Stimulated activated CD4-positive, alpha-beta T cell treated with anti-CD3 and anti-CD28 coated beads, Interleukin-1b, Interleukin-23, amount 100 ng/mL, for 24 hours (primary cell): ENCODE measurements at places on chromosomes 1 and 21.
A peak's percentile ranks its signal among the peaks of the same experiment; 100 is the strongest.

DNA sequence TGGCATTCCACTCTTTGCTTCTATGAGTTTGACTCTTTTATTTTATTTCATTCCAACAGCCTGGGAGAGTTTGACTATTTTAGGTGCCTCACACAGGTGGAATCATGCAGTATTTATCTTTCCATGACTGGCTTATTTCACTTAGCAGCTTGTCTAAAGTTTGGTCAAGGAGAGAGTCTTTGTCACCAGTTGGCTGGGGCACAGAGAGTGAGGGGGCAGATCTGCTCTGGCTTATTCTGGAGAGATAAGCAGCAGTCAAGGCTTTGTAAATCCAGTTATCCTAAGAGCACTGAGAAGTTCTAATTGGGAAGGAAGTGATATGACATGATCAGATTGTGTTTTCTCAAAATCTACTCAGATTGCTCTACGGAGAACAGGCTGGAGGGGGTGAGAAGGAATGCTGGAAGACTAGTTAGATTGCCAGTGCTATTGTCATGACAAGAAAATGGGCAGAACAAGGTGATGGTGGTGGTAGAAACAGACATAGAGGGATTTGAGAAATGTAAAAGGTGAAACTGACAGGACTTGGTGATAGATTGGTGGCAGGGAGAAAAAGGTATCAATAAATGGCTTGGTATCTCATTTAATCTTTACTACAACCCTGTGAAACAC lies 12.1 kb upstream of the CTTNBP2NL start:
- DNase-seq, result no peak

DNA sequence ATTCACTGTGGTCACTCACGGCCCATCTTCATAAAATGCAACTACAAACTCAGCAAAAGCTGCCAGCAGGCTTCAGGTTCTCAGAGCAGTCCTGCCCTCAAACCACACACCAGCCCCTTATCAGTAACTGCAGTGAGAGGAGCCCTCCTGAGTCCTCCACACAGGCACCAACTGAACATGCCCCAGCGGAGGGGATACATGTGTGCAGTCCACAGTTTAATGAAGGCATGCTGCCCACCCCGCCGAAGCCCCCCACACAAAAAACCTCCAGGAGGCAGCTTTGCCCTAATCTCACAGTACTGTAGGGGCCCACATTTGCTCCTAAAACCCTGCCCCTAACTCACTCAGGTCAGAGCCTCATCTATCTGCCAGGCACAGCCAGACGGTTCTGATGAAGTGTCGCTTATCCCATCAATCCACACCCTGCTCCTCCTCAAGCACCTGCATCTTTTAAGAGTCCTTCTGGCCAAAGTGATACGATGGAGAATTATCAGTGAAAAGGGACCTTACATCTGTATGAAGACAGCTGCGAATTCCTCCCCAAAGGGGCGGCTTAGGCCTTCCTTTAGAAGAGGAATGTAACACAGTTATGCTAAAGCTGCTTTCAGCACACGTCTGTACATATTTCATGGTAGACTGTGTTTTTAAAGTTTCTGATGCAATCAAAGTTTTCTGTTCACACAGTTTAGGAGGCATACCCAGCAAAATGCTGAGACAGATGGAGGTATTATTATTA lies 3.5 kb downstream of the ABCB10 start:
- DNase-seq, result no peak

DNA sequence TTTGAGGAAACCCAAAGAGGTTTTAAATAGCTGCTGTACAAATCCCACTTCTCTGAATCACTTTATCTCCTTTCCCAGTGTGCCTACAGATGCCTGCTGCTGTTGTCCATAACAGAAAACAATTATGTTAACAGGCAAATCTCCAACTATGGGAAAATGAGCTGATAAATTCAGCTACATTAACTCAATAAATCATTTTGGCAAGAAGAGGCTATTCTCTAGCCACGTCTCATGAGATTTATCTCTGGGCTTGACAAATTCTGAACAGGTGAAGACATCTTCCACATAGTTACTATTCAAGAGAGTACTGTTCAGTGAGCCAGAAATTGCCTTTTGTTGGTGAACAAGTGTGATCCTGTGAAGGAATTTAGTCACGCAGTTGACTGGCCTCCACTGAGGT lies 327.1 kb upstream of the FMN2 start:
- DNase-seq, result no peak

- DNase-seq, result no peak
These were observed 1.1 kb upstream of the UAP1 start for GRCh38 chr1:162560303-162561036.

DNA sequence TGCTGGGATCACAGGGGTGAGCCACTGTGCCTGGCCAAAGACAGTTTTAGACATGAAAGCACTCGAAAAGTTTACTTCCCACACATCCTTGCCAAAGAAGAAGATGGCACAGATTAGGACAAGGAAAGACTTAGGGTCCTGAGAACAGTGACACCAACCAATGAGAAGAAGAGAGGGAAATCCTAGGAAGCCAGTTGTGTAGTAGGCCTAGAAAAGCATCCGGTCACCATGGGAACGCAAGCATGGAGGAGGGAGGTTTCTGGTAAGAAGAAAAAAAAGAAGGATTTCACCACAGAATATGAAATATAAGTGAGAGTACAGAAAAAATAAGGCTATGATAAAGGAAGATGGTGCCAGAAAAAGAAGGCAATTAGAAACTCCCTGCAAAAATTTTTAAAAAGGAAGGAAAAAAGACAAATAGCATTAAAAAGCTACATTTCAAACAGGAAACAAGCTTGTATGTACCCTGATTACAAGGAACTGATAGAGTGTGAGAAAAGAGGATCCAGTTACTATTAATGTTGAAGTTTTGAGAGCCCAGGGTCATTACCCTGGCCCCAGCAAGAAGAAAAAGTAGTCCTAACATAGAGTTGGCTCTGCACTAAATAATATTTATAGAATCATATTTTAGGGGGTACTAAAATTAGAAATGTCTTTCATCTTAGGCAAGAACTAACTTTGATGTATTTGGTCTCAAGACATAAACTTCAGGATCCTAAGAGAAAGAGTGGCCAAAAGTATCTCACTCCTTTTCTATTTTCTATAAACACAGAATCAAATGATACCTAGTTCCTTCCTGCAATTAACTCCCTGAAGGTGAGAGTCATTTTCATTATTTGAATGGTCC lies 16.1 kb downstream of the DIPK1A start:
- DNase-seq, result no peak

DNA sequence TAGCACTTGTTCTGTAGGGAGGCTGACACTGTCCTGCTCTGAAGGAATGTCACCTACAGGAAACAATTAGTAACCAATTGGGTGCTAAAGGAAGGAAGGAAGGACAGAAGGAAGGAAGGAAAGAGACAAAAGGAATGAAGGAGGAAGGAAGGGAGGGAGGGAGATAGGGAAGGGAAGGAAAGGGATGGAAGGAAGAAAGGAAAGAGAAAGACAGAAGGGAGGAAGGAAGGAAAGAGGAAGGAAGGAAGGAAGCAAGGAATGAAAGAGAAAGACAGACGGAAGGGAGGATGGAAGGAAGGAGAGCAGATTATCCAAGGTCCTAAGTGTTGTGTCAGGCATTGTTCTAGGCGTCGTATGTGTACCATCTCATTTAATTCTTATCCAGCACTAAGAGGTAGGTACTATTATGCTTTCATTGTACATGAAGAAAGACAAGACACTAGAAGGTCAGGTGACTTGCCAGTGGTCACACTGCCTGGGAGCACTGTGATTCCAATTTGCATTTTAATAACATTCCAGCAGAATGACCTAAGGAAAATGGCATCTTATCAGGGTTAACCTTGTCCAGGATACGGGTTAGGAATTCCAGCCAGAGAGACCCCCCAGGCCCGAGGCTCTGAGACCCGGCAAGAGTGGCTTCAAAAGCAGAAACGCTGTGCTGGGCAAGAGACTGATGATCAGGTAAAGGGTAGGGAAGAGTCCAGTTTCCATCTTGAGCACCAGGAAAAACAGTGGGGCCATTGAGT lies 29.6 kb downstream of the CLIC6 start:
- no peak for DNase-seq

DNA sequence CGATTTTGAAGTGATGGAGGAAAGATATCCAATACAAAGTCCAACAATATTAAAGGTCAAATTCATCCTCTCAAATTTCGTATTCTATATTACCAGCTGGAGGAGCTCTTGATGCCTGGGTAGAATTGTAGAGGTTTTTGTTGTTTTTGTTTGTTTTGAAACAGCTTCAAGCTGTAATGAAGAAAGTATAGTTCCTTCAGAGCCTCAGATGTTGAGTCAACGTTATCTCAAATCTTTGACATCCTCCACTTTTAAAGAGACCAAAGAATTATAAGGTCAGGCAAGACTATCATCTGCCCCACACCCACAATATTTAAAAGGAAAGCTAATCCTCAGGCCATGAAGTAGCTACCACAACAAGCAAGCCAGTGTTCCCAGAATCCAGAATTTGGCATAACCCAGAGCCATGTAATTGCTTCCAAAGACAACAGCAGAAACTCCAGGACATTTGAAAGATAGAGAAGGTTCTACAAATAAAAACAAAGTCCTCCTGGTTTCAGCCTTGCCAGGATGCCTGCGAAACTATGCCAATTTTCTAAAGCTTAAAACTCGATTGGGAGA lies 24.9 kb downstream of the VAV3 start:
- no peak for DNase-seq

DNA sequence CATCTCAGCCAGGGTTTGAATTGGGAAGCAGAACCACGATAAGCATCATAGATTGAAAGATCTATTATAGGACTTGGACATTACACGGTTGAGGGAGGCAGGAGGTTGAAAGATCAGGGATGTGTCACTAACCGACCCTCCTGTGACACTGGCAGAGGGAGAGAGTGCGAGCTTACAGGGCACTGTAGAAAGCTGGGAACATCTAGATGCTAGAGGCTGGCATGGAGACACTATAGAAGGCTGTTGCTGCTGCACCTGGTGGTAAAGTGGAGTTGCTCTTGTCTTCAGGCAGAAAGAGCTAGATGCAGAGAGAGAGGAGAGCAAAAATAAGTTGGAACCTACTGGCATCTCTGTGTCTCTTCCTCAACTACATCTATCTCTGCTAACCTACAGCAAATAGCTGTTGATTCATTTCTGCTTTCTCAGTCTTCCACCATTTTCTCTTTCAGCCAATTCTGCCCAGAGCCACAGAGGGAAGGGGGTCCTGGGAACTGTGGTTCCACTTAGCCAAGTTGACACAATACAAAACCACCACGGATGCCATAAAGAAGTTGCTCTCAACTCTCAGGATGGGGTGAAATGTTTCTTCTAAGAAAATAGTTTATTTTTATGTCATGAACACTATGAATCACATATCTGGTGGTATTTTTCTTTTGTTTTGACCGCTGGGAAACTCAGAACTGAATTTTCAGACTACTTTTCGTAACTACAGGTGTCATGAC lies 155.9 kb downstream of the ZNF281 start:
- no peak for DNase-seq

DNA sequence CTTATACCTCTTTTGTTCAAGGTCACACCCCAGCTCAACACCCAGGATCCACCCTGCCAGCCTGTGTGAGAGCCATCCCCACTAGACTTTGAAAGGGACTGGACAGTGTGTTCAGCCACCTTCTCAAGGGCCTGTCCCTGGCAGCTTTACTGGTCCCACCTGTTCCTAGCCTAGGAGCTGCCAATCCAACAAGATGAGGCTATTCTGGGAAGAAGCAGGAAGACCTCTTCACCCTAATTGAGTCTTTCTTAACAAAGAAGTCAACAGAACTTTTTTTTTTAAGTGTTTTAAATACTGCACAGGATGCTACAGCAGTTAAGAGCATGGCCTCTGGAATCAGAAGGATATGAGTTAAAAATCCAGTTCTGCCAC lies 95.8 kb upstream of the HOOK1 start:
- DNase-seq, result no peak

- no peak for DNase-seq
These were observed 3.1 kb downstream of the KRTAP10-8 start for GRCh38 chr21:44614961-44615391.

DNA sequence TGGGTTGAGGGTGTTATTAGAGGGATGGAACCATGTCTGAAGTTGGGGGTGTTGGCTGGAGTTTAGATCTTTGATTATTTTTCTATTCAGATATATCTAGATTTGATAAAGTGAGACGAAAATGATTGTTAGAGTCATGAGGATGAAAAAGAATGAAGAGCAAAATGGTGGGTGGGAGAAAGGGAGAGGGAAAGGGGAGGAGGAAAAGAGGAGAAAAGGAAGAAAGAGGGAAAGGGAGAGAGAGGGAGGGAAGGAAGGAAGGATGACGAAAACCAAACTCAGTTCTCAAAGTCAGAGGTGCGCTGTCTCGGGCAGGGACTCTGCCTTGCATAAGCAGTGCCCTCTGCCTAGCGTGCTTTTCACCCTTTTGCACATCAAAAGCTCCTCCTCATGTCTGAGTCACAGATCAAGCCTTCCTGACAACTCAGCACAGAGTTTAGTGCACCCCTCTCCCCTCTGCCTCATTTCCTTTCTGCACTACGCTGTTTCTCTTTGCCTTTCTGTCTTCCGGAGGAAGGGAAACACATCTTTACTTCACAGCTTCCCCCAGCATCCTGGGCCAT lies 225.8 kb upstream of the PROX1 start:
- peak; percentile 26 for DNase-seq

DNA sequence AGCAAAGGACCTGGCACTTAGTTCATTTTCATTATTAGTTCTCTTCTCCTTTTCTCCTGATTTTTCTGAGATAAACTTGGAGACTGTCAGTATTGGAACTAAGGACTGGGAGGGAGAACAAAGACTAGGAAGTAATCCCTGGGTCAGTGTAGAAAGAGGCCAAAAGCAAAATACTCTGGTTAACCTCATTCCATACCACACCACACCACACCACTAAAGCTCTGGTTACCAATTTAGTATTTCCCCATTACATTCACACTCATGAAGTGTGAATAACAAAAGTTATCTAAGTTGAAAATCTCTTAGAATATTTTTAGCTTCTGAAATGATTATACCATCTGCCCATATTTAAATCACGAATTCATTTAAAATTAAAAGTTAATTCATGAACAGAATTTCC lies 68.9 kb upstream of the DMRTA2 start:
- no peak for DNase-seq

- no peak for DNase-seq
These were observed 138.7 kb downstream of the MIS18A start for GRCh38 chr21:32140151-32140550.

DNA sequence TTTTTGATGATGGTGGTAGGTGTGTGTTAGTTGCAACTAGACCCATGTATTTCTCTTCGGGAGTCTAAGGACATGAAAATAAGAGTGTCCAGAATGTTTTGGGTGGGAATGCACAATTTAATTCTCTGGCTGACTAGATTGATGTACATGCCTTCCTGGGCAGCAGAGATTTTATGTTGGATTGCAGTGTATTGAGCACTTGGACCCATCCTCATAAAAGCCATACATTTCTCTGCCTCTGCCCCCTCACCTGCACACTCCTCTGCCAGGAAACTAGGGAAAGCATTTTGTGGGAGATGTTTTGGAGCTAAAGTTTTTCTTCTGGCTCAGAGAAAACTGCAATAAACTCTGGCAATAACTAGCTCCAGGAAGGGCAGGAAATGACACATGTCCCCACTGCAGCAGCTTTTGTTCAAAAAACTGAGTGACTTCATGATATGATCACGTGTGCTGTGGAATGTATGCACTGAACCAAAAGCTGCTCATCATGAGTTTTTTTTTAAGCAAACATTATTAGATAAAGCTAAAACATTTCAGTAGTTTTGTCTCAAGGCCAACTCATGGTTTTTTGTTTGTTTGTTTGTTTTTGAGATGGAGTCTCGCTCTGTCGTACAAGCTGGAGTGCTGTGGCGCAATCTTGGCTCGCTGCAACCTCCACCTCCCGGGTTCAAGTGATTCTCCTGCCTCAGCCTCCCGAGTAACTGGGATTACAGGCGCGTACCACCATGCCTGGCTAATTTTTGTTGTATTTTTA lies 17.6 kb downstream of the RIT1 start:
- no peak for DNase-seq

- DNase-seq, result no peak
These were observed 27.0 kb upstream of the FMO2 start for GRCh38 chr1:171158096-171158495.

- DNase-seq, result no peak
These were observed 6.0 kb downstream of the CADM3 start for GRCh38 chr1:159177272-159177907.
